Stimulated activated CD8-positive, alpha-beta memory T cell treated with anti-CD3 and anti-CD28 coated beads, Interleukin-15, amount 100 ng/mL, for 24 hours (primary cell): ENCODE measurements at places on chromosomes 13 and 19.

- DNase-seq: no peak
Measured at GRCh38 chr19:39385629-39386411, 5.1 kb downstream of the PAF1 start.

DNA sequence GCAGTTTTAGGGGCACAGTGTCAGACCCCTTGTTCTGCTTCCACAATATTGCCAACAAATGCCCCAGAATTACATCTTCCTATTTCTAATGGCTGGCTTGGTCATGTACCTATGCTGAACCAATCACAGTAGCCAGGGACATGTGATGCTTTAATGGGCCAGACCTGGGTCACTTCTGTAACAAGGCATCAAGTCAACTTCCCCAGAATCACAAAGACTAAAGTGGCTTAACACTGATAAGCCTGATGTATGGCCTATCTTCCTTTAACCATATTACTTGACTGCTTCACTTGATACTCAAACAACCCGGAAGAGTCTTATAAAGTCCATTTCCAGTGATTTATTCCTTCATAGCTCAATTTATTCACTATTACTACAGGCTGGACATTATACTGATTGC, 19.6 kb downstream of the LNX2 start:
- no peak for DNase-seq

DNA sequence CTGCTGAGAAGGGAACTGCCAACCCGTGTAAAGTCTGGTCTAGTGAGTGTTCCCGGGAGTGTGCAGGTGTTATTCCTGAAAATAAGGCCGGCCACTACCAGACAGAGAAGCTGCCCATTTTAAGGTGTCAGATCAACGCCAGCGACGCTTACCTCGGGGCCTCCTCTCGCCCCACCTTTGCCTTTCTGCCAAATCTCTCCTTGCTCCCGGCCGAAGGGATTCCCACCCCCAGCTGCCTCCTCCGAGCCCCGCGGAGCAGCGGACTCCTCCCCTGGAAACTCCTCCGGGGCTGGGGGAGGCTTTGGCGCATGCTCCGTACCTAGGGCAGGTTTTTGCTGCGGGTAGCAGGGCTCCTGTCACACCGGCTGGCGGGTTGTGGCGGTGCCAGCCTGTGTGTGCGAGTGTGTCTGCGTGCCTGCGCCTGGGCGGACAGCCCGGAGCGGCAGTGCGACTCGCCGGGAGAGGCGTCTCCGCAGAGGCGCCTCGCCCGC, at the start of gene HS6ST3:
Gene HS6ST3 (plus strand): TSS at position 359 of the 491 bp plus-strand sequence.
- no peak for DNase-seq

DNA sequence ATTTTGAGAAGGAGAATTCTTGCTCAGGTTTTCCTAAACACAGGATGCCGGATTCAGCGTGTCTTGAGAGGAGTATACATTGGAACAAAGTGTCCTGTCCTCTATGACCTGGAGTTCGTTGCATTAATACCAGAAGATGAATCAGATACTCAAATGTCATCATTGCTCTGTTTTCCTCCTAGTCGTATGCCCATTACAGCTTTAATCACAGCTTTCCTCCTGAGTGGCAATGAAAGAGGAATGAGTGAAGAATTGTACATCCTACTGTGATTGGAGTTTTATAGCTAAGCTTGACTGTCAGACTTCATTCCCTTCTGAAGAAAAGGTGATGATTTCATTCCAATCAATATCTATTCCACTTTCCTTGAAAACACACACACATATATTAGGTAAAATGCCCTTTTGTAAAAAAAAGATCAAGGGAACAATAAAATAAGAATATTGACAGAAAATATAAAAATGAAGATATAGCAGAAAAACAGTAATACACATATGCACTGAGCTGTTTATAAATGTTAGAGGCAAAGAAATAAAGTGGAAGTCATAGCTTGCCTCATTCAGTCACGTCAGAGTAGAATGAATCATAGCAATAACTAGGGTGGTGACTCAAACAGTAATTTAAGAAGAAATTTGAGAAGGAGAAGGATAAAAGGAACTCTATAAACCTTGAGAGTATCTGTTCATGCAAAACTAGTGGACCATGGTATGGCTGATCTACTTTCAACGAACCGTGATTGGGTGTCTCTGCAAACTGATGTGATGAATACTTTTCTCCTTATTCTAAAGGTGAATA, 501.5 kb downstream of the SUCLA2 start:
- DNase-seq: no peak

- DNase-seq: no peak
Measured at GRCh38 chr19:30943101-30943843, 406.0 kb downstream of the TSHZ3 start.

- DNase-seq: no peak
Measured at GRCh38 chr13:28100150-28101121, at the start of gene FLT3. Gene FLT3, minus strand, starts transcription at chr13:28100576. Its CDS starts 66 bp downstream, at chr13:28100510.

DNA sequence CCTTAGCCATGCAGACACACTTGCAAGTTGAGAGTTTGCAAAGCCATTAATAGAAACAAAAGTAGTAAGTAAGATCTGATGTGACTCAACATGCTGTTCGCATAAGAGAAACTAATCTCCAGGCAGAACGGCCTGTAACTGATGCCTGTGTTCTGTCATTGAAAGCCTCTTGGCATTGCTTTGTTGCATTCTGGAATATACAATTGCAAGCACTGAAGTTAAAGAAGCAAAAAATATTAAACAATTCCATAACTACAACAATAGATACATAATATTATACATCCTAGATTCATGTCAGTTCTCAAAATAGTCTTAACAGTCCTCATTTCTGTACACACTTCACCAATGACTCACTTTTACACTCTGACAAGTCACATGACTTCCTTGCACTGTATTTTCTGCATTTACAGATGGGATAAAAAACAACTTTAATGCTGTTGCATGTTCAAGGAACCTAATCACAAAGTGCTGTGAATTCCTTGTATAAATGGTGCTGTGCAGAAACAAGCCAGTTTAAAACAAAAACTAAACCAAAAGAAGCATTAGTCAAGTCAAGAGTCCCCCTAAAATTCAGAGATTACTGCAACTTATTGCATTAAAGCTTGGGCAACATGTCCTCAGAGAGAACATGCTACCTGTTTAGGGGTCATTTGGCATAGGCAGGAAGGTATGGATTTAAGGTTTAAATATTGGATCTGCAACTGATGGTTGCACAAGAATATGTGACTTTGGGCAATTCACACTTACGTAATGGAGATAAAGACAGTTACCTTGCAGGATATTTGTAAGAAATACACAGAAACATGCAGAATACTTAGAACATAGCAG, 79.5 kb upstream of the SERP2 start:
- DNase-seq: no peak

DNA sequence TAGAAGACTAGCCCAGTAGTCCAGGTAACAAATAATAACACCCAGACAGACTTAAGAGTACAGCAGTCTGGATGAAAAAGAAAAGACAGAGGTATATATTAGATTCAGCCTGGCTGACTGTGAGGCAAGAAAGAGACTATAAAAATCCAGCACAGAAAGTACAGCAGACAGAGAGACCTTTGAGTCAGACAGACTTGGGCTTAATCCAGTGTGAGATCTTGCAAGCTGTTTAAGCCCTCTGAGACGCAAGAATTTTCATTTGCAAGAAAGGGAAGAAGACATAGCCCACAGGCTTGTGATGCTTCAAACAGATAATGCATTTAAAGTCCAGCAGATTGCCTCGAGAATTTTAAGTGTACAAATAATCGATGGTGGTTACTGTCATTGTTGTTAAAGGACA, 471.4 kb downstream of the LIG4 start:
- DNase-seq: no peak

DNA sequence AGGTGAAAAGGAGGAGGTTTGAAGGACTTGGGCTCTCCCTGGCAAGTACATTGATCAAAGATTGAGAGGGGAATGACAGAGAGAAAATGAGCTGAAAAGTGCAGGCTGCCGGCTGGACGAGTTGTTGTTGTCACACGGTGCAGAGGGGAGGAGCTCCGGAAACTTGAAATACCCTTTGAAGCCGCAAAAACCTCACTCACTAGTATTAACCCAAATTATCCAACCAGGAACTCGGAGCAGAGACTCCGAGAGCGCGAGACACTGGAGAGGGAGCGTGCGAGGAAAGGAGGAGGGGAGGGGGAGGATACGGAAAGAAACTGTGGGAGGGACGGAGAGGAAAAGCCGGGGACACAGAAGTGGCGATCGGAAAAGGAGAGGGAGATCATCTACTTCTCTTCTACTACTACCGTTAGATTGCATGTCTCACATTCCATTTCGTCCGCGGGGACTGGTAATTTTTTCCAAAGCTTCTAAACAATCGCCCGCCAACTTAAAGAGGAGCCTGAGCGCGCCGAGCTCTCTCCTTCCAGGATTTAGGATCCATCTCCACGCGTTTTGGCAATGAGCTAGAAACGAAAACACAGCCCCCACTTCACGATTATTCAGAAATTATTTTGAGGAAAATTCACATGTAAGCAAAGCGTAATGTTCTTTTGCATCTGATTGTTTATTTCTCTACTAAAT, at the start of gene DACH1:
Gene DACH1 (minus strand): TSS at position 74 of the 684 bp plus-strand sequence.
- no peak for DNase-seq

- DNase-seq: no peak
Measured at GRCh38 chr13:44755872-44756271, 179.7 kb upstream of the TSC22D1 start.

DNA sequence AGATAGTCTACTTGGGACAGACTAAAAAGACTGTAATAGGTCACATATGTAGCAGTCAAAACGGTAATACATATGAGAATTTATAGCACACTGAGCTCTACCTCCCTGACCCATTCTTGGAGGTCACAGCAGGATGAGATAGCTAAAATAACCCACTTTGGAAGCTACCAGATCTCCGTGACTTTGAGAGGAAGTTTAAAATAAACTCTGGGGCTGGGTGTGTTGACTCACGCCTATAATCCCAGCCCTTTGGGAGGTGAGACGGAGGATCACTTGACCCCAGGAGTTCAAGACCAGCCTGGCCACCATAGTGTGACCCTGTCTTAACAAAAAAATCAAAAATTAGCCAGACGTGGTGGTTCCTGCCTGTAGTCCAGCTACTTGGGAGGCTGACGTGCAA, 45.3 kb downstream of the DHRS12 start:
- no peak for DNase-seq

DNA sequence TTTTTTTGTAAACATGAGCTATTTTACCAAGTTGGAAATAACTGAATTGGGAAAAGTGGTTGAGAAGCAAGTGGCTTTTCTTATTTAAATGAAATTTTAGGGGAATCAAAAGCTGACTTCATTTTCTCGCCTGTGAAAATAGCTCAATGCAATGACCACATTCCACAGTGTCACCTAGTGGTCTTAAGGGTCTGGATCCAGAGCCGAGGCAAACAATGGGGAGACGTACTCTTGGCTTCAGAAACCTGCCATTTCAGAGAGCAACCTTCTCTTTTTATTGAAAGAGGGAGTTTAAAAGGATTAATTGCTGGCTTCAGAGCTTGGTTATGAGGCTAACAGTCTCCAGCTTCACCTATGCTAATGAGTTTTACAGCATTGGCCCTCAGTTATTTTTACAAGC, 39.7 kb upstream of the RXFP2 start:
- DNase-seq: no peak

GRCh38 chr13:35594096-35594495, 117.6 kb upstream of the MAB21L1 start:
- no peak for DNase-seq

DNA sequence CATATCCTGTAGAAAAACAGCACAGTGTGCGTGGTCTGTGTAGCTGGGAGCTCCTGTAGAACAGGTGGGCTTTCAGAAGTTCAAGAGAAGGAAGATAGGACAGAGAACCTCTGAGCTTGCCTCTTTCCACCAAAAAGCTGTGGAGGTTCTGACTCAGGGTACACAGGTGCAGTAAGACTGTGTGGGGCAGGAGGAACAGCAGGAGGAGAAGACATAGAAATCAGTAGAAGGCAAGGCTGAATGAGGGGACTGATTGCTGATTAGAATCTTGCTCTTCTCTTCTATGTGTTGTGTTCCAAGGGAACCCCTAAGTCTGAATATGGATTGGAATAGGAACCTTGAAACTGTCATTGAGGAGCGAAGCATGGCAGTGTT, 122.7 kb downstream of the AKAP11 start:
- DNase-seq: no peak

GRCh38 chr19:41265395-41266153, 1.4 kb downstream of the HNRNPUL1 start:
- no peak for DNase-seq

DNA sequence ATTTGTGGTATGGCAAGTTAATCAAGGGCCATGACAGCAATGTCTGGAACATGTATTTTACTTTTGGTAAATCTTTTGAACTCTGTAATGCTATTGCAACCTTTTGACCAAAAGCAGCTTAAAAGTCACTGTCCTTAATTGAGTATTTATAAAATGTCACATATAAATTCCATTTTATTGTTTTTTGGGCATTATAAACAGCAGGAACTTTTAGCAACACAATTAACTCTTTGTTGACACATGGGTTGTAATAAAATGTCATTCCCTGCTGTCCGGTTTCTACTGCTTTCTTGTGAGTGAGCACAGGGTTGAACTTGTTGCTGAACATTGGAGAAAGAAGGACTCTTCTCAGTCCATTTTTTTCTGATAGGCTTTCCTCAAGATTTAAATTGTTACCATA, 1923.1 kb downstream of the PCDH9 start:
- DNase-seq: no peak

GRCh38 chr19:58468216-58468839, 1.4 kb downstream of the ZNF324 start:
- no peak for DNase-seq

GRCh38 chr19:9903336-9903735, 33.0 kb downstream of the OLFM2 start:
- no peak for DNase-seq

DNA sequence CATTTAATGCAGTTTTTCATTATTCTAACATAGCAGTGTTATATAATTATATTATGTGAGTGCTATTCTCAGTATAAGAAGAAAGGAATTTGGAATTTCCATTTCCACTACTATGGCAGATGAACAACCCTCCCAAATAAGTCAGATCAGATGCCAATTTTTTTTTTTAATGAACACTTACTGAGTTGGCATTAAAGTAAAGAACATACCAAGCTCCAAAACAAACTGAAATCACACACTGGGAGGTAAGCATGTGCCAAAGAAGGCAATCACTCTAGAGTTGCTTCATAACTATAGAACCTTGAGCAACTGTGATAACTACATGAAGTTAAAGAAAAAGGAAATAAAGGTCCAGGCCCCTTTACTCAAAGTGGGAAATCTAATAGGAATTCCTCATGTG, 90.3 kb downstream of the RNF17 start:
- DNase-seq: no peak

GRCh38 chr19:1685046-1685445, 32.6 kb upstream of the TCF3 start:
- no peak for DNase-seq

GRCh38 chr13:21879263-21879914, 208.5 kb downstream of the FGF9 start:
- no peak for DNase-seq

- no peak for DNase-seq
Measured at GRCh38 chr13:30149248-30149647, 158.1 kb downstream of the KATNAL1 start.

- DNase-seq: no peak
Measured at GRCh38 chr13:34591129-34591528, 350.9 kb upstream of the NBEA start.

GRCh38 chr19:30228113-30228834, 143.9 kb upstream of the ZNF536 start:
- DNase-seq: no peak
